ENCODE measurements at places on chromosomes 12 and 14.

- no peak for DNase-seq
Measured at GRCh38 chr12:82359115-82359478, 768 bp downstream of the METTL25 start.

- peak; percentile 69 for DNase-seq
Measured at GRCh38 chr12:96136161-96136560, 58.0 kb upstream of the ELK3 start.

GRCh38 chr14:24456980-24457379 lies 14.4 kb upstream of the SDR39U1 start:
- DNase-seq: no peak

- DNase-seq: no peak
Measured at GRCh38 chr14:77290705-77291104, 19.7 kb upstream of the NGB start.

DNA sequence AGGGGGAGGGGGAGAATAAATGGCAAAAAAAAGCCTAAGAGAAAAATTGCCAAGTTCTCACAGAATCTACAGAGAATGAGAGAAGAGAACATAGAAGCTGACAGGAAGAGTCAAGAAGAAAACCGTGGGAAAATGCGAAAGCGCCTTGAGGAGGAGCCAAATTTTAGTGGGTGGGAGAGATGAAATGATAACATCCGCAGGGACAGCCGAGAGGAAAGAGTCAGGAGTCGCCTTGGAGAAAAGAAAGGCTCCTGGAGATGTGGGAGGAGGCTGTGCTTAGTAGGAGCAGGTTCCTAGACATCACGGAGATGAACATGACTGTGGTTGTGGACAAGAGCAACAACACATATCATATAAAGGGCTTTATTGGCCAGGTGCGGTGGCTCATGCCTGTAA lies 49.4 kb downstream of the PHLDA1 start:
- peak; percentile 41 for DNase-seq

DNA sequence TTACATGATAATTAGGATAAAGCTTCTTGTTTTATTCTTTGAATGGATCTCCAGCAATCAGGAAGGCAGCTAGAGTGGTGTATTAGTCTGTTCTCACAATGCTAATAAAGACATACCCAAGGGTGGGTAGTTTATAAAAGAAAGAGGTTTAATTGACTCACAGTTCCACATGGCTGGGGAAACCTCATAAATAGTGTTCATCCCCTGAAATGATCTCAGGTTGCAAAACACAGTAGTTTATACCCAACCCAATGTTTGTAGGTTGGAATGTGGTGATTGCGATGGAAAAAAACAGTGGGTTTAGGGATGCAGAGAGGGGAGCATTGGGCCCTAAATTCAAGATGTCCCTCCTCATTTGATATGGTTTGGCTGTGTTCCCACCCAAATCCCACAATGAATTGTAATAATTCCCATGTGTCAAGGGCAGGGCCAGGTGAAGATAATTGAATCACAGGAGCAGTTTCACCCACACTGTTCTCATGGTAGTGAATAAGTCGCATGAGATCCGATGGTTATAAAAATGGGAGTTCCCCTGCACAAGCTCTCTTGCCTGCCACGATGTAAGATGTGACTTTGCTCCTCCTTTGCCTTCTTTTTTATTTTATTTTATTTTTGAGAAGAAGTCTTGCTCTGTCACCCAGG lies 11.5 kb downstream of the MUCL1 start:
- no peak for DNase-seq

GRCh38 chr12:59077575-59078426 lies 157.5 kb upstream of the LRIG3 start:
- peak; percentile 69 for DNase-seq

DNA sequence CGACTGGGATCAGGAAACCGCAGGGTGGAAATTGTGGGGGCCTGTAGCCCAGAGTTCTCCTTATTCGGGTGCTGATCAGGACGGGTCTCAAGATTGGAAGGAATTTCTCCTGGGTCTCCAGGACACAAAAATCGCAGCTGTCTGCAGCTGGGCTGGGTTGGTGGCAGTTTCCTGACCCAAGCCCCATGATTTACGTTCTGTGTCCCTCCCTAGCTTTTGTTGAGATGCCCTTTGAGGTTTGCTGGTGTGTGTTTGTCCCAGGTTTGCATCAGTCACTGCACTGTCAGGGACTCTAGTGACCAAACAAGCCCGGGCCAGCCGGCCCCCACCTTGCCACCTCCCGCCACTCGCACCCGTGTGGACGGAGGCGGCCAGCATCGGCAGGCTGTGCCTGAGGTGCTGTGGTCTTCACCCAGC lies 89.5 kb downstream of the FBXL14 start:
- DNase-seq: no peak

DNA sequence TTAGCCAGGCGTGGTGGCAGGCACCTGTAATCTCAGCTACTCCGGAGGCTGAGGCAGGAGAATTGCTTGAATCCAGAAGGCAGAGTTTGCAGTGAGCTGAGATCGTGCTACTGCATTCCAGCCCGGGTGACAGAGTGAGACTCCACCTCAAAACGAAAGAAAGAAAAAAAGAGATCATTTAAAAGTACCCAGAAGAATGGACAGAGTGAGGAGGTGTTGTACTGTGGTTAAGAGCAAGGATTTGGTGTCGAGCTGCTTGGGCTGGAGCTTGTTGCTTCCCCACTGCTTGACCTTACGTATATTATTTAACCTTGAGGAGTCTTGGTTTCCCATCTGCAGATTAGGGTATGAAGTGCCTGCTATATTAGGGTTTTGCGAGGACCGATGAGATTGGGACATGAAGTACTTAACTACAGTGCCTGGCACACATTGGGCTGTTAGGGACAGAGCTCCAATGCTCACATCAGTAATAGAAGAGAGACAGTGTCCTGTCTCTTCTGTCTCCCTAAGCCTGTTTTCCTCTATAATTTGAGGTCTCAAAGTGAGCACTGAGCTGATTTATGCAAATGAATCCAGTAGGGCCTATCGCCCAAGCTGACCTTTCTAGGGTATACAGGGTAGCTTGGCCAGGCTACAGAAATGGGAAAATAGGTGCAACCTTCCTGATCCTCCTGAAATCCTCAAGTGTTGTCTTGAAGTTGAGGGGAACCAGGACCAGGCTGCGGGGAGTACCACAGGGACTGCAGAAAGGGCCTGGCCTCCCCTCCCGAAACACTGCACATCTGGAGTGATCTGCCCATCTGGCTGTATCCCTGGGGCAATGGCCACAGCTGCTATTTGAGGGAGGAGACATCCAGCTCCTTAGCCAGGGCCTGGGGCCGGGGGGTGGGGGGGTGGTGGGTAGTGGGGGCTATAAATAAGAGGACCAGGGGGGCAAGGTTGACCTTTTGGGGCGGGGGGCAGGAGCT lies 8.6 kb upstream of the HDAC7 start:
- DNase-seq: no peak

DNA sequence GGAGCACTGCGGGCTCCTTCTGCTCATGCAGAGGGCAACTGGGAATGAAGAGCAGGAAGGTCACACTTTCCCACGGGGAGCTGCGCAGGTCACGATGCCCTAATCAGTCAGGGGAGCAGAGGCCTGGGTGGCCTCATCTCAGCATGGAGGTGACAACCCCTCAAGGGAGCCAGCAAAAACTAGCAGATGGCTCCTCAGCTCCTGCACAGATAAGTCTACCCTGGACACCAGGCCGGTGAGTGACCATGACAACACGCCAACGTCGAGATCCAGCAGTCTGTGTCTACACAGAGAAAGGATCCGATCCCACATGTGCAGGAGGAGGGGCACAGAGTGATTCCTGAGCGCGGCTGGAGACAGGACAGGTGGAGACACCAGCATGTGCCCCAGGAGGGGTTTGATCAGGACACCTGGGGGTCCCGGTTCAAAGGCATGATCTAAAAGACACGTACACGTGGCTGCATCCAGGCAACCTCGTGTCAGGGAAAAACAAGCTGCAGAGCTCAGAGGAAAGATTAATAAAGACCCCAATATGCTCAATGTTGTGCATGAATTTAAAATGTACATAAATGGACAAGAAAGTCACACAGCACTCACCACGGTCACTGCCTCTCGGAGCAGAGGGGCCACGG lies 153.7 kb upstream of the SFSWAP start:
- no peak for DNase-seq

GRCh38 chr12:29223426-29223825 lies 74.3 kb downstream of the FAR2 start:
- DNase-seq: no peak

DNA sequence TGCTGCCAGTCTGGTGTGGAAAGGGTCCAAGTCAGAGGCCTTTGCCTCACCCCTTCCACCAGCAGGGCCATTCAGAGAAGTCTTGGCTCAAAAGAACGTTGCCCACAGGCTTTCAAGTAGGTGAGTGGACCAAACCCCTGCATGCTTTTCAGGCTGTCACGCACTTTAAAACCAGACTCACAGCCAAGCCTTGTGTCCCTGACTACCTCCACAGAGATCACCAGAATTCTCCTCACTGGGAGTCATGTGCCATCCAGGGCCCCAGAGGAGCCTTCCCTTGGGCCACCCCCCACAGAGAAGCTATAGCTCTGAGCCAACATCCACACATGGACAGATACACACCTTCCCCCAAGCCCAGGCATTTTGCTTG lies 283.1 kb downstream of the DPF3 start:
- no peak for DNase-seq

GRCh38 chr14:44830371-44830770 lies 131.4 kb downstream of the KLHL28 start:
- peak; percentile 3 for DNase-seq

- DNase-seq: no peak
Measured at GRCh38 chr12:117890137-117890536, 78.7 kb downstream of the KSR2 start.

GRCh38 chr12:45284096-45284901 lies 68.4 kb downstream of the ANO6 start:
- DNase-seq: peak; percentile 76

- no peak for DNase-seq
Measured at GRCh38 chr12:113852264-113852663, 113.9 kb downstream of the RBM19 start.

DNA sequence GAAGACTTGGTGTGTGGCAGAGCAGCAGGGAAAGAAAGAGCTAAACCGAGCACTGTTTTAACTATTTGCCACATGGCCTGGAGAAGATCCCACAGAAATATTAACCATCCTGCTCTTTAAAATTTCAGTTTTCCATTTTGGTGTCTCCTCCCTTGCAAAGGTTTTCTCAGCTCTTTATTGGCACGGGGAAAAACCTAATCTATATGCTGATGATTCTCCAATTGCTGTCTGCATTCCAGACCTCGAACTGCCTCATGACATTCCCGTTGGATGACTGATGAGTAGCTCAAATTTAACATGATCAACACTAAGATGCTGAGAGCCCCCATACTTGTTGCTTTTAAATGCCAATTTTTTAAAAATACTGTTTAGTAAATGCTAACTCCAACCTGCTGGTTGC lies 115.0 kb downstream of the EMP1 start:
- no peak for DNase-seq

DNA sequence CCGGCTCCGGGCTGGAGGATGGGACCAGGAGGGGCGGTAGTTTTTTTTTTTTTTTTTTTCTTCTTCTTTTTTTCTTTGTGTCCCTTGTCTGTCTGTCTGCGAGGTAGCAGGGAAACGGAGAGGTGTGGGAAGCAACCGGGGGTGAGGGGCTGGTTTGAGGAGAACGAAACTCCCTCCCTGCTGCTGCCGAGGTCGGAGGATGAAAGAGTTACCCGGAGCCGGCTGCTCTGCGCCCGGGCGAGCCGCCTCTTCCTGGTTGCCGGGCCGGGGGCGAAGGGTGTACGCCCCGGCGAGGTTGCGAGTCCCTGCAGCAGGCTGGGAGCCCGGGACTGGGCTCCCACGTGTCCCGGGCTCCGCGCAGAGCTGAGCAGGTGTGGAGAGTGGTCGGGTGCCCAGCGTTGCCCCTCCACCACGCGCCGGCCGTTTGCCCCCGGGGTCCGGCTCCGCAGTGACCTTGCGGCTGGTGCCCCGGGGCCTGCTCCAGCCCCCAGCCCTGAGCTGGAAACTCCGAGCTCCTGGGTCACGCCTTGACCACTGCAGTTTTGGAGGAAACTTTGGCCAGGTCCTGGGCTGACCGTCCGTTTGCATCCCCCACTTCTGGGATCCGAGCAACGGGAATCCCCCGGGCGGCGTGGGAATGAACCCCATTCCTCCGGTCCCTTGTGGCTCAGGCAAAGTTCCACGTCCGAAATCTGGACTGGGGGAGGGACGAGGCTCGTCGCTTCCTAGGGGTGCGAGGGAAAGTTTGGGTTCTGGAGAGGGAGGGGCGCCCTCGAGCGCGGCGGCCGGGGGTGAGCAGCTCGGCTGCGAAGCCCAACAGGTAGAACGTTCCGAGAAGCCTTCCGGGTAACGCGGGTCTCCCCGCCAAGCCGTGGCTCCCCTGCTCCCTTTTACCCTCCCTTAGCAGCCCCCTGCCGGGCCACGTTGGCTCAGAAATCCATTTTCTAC lies 1.3 kb downstream of the CHST11 start:
- DNase-seq: no peak

- DNase-seq: peak; percentile 3
Measured at GRCh38 chr12:3604748-3605586, 114.0 kb downstream of the PRMT8 start.

DNA sequence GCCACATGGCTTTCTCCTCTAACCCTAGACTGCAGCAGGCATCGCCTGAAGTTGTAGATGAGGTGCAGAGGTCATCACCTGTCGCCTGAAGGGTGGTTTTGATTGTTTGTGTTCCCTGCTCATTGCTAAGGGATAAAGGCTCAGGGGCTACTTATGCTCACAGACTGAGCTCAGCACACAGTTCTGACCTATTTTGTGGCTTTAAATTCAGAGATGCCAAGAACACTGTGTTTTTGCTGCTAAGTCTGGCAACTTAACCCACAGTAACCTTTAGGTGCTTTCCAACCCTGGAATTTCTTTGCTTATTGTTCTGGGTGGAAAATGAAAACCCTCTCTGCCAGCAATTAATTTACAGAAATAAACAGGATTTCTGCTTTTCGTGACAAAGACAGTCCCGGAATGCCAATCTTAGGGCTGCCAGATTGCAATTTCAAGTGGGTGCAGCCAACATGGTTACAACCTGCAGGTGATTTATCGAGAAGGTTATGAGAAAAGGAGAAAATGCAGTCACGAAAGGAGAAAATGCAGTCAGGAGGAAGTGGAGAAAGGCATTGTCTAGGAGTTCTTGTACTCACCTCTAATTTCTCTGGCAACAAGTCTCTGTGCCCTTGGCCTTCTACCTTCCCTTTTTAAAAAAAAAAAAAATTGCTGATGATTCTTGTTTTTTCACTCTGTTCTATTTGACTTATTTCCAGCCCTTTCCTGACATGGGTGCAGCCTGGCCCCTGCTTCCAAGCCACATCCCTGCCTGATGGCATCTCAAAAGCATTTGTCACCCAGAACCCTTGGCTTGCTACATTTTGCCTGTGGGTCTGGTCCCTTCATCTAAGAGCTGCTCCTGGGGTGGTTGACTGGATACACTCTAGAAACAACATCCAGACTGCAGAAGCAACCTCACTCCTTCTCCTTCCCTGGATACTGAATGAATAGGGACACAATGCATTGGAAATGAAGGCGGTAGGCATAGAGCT lies 23.3 kb downstream of the NPC2 start:
- DNase-seq: no peak

- peak; percentile 73 for DNase-seq
Measured at GRCh38 chr14:68458840-68459469, 333.9 kb downstream of the ZFP36L1 start.

GRCh38 chr12:6423267-6424007 lies 21.3 kb upstream of the CD27 start:
- peak; percentile 96 for DNase-seq
